GM12865 (cell line): ENCODE measurements at places on chromosomes 7 and 10.

- DNase-seq = no peak
Observed at GRCh38 chr7:53920011-53920410, 622.2 kb upstream of the VSTM2A start.

GRCh38 chr7:130430841-130431666 lies 9.8 kb downstream of the CEP41 start:
- DNase-seq = no peak

DNA sequence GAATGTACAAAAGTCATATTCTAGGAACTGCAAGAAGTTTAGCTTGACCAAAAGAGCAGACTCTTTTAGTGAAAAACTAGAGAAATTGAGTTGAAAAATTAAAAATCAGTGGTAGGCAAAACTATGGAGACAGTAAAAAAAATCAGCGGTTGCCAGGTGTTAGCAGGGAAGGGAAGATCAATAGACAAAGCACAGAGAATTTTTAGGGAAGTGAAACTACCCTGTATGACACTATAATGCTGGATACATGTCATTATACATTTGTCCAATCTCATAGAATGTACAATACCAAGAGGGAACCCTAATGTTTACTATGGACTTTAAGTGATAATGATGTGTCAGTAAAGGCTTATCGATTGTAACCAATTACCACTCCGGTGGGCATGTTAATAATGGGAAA lies 761.9 kb downstream of the MAGI2 start:
- DNase-seq = no peak

- DNase-seq = peak; percentile 39
Observed at GRCh38 chr10:129030996-129031843, 435.8 kb upstream of the MGMT start.

DNA sequence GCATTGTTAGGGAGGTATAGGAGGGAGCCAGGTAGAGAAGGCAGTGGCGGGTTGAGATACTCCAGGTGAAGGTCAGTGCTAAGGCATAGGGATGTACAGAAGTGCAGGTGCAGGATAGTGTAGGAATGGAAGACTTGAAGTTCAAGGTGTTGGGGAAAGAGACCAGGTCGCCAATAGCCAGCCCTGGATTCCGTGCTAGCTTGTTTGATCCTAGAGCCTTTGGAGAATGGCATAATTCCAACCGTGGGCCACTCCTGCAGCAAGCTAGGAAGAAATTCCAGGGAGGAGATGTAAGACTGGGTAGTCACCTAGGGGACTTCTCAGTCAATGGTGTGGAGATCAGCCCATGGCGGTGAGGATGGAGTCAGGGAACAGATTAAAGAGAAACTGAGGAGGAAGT lies 272.7 kb downstream of the RPS24 start:
- no peak for DNase-seq

GRCh38 chr7:14759785-14760184 lies 142.8 kb downstream of the DGKB start:
- no peak for DNase-seq

DNA sequence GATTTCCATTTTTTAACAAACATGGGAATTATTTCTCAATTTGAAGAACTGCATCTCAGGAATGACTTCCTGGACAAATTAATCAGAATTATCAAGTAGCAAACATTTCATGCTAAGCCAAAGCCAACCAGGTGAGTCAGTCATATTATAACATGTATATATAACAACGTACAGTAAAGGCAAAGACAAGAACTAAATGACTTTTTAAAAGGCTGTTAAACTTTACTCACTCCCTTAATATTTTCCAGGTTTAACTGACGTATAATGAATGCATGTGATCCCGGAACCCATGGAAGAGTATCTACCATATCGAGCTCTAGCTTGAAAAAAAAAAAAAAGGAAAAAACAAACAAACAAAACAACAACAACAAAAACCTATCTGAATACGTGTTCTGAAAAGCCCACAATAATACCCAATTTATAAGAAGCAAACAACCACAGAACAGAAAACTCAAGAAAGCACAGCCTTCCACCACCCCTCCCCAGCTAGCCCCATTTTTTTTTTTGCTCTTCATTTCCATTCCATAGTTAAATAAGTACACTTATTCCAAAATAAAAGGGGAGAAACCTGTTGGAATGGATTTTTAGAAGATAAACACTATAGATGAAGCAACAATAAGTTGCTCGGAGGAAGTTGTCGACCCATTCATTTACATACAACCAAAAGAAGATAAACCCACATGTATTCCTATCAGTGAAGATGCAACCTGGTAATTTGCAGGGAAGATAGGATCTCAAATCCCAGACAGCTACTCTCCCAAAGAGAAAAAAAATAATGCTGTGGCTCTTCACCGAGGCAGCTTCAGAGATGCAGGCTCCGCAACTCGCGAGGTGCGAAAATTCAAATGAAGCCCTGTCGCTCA lies 537 bp downstream of the NAPEPLD start:
- peak; percentile 8 for DNase-seq

- no peak for DNase-seq
Observed at GRCh38 chr7:132053871-132054270, 497.4 kb upstream of the PODXL start.

GRCh38 chr7:1033546-1034145 lies 10.7 kb upstream of the GPR146 start:
- DNase-seq = no peak

DNA sequence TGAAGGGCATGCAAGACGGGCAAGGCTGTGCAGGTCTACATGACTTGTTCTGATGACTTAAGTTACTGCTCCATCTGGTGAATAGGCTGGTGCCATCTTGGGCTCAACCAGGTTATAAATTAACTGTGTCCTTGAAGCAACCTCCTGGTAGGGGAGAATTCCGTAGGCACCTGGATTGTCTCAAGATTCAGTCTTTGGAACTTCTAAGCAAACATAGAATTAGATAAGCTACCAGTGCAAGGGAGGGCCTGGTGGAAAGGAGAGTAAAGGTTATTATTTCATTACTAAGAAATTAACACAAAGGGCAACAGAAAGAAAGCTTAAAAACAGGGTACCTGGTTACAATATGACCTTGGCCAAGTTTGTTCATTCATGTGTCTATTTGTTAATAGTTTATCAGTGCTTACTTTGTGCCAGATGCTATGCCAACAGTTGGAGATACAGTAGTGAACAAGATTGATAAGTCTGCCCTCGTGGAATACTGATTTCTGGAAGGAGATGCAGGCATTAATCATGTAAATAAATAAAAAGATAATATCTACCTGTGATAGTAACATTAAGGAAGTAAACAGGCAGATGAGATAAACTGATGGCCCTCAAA lies 107.0 kb upstream of the PALS2 start:
- DNase-seq = no peak

- DNase-seq = no peak
Observed at GRCh38 chr7:100166970-100167911, 1.2 kb downstream of the GAL3ST4 start.

- DNase-seq = no peak
Observed at GRCh38 chr7:46549892-46550639, 629.0 kb upstream of the IGFBP3 start.

GRCh38 chr10:118370499-118370898 lies 28.4 kb upstream of the FAM204A start:
- DNase-seq = no peak

DNA sequence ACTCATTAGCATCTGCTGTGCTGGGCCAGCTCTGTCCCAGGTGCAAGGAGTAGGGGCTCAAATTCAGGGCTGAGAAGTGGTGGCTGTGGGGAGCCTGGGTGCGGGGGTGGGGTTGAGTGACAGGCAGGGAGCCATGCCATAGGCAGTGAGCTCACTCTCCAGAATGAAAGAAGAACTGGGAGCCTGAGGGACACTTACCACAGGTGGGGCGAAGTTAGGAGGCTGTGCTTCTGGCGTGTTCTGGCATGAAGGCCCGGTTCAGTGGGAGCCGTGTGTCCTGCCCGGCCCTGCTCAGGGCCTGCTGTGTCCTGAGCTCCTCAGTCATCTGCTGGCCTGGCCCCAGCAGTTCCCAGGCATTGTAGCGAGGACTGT lies 62.5 kb downstream of the MKI67 start:
- peak; percentile 37 for DNase-seq

DNA sequence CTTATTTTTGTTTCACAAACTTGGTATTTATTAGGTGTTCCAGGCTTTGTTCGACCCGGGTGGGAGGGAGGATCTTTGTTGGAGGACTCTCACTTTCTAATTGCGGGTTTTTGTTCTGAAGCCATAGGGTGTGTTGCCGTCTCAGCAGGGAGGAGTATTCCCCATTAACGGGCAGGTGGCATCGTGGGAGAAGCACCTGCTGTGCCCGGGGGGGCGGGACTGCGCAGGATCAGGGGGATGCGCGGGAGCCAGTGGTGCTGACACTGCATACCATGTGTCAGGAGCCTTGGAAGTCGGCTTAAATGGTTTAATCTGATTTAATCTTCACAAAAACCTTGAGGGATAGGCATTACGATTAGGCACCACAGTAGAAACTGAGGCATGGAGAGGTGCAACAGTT lies 113.0 kb downstream of the MGMT start:
- DNase-seq = no peak

DNA sequence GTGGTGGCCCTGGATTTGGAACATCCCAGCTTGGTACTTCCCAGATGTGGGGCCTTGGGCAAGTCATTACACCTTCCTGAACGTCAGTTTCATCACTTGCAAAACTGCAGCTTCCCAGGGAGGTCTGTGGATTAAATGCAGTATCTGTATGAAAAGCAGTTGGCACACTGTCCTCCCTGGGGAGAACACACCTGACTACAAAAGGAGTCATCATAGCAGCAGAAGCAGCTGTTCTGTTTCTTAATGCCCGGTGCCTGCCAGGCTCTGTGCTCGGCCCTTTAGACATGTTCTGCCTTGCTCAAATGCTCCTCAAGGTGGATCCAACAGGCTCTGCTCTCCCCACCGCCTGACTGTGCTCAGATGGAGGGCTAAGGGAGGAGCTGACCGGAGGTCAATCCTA lies 31.0 kb downstream of the CDCA7L start:
- DNase-seq = no peak

DNA sequence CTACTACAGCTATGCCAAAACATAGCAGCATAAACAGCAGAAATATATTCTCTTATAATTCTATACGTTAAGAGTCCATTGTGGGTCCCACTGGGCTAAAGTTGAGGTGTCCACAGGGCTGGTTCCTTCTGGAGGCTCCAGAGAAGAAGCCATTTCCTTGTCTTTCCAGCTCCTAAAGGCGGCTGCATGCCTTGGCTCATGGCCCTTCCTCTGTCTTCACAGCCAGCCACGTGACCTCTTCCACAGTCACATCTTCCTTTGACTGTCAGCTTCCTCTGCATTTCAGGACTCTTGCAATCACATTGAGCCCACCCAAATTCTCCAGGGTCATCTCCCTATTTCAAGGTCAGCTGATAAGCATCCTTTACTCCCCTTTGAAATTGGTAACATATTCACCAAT lies 17.2 kb downstream of the NACAD start:
- DNase-seq = no peak

DNA sequence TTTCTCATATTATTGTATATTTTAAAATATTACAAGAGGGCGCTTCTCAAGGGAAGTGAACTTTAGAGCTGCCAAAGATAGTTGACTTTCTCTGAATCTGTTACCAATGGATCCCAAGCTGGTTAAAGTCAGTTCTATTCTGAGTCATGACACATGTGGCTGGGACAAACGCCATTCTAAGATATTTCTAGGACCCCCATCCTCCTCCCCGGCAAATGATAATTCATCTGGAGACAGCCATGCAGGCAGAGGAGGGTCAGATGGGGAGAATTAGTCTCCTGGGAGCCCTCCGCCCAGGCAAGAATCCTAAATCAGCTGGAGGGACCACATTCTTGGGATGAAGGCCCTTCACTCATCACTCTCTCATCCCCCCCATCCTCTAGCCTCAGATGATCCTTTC lies 187.7 kb downstream of the GFRA1 start:
- DNase-seq = no peak

GRCh38 chr10:92792661-92793060 lies 55.7 kb upstream of the EXOC6 start:
- no peak for DNase-seq

DNA sequence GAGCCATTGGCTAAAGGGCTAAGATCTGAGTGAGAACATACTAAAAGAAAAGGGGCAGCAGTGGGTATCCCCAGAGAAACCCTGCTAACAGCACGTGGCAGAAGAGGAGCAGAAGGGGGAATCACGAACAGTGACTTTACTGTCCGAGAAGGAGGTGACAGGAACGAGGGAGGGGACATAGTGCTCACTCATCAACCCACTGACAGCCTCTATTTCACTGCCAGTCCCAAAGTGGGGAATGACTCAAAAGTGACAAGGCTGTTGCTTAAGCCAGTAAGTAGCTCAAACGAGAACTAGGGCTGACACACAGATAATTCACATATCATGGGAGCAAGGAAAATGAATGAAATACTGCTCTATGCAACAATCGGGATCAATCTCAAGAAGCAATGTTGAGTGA lies 92.7 kb downstream of the RSU1 start:
- DNase-seq = no peak

- DNase-seq = peak; percentile 1
Observed at GRCh38 chr10:36038316-36038955, 396.3 kb upstream of the FZD8 start.

- no peak for DNase-seq
Observed at GRCh38 chr10:113045147-113046055, 95.4 kb downstream of the TCF7L2 start.
